ENCODE measurements at places on chromosomes 4 and X.

DNA sequence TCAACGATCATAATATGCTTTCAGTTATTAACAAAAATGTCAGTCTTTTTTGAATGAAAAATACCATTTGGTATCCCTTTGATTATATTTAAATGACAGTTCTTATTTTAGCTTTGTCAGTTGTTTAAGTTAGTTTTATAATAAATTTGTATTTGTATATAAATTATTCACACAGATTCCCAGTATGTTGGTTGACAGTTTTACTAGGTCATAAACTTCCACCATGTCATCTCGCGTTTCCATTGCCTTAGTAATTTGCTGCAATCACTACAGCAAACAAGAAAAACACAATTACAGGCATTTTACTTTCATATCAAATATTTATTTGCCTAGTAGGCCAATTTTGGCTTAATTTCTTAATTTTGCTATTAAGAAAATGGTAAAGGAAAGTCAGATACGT, 109.6 kb upstream of the ANK2 start:
- no peak for DNase-seq

DNA sequence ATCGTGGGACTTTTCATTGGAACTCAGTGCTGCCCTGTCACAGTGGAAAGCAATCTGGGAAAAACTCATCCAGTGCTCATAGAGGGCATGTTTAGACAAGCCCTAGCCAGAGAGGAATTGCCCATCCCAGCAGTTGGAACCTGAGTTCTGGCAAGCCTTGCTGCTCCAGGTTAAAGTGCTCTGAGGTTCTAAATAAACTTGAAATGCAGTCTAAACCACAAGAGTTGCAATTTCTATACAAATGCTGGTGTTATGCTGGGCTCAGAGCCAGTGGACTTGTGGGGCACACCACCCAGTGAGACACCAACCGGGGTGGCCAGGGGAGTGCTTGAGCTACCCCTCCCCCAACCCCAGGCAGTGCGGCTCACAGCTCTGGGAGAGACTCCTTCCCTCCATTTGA, 142.8 kb upstream of the PPP1R2C start:
- no peak for DNase-seq

DNA sequence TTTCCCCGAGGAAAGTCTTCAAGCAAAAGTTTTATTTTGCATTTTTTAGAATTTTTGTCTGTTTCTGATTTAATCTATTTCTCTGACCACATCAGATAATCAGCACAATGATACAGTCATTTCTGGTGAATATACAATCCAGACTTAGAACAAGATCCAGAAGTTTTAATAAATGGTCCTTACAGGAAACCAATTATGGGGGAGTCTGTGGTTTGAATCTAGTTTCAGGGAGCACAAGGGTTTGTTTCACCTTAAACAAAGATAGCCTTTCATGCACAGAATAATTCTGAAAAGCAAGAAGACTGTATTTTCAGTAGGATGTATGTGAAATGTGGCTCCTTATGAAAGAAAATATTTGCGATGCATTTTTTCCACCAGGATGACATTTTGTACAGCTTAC, 158.5 kb upstream of the ARSJ start:
- no peak for DNase-seq

- no peak for DNase-seq
These were observed 603.6 kb downstream of the SPRY1 start for GRCh38 chr4:124000233-124000632.

GRCh38 chr4:159205466-159205865, 102.6 kb downstream of the RAPGEF2 start:
- no peak for DNase-seq

GRCh38 chr4:5979981-5980380, 38.2 kb downstream of the C4orf50 start:
- no peak for DNase-seq

DNA sequence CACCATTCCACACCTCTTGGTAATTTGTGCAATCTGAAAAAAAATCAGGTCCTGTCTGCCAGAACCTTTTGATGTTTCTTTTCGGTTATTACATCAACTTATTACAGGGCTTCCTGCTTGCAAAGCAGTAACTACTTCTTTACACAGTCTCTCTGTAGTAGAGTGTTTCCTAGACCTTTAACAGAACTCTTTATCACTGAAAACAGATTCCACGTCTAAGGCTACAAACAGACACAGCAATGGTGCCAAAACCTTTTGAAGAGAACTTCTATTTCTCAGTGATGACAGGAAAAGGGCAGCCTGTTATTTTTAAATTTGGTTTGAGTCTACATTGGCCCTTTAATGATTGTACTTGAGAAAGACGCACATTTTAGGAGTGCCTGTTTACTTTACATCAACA, 713.5 kb upstream of the GRID2 start:
- no peak for DNase-seq

DNA sequence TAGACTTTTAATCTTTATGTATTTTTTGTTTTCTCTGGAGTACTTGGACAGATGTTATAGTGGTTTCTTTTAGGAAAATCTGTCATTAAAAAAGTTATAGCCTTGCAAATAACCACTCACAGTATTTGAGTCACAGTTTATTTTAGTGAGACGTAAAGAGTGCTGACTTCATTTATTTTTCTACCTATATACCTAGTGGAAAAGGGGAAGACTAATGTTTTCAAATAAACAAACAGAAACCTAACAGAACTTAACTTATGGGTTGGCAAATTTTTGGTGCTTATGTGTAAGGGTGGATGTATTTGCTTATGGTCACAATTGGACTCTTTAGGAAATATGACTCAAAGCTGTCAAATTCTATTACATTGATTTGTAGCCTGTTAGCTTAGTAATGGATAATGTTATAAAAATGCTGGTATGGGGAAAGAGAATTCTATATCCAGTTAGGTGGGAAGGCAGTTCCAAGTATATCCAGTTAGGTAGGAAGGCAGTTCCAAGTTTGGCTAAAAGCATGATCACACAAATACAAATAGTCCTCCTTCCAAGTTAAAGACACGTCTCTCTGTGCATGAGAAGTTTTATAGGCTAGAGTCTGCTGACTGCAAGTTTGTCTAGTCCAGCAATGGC, 61.9 kb downstream of the SLC9A6 start:
- DNase-seq = no peak

DNA sequence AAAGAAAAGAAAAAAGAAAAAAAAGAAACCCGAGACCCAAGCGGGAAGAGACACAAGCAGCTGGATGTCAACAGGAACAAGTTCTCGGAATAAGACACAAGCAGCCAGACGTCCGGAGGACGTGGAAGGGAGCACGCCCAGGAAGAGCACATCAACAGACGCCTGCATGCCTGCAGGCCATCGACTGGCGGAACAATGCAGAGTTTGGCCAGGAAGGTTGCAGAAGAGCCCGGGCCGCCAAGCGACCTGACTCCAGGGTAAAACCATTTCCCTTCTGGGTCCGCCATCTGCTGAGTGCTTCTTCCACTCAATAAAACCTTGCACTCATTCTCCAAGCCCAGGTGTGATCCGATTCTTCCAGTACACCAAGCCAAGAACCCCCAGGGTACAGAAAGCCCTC, 95.6 kb upstream of the PRR32 start:
- DNase-seq = no peak

DNA sequence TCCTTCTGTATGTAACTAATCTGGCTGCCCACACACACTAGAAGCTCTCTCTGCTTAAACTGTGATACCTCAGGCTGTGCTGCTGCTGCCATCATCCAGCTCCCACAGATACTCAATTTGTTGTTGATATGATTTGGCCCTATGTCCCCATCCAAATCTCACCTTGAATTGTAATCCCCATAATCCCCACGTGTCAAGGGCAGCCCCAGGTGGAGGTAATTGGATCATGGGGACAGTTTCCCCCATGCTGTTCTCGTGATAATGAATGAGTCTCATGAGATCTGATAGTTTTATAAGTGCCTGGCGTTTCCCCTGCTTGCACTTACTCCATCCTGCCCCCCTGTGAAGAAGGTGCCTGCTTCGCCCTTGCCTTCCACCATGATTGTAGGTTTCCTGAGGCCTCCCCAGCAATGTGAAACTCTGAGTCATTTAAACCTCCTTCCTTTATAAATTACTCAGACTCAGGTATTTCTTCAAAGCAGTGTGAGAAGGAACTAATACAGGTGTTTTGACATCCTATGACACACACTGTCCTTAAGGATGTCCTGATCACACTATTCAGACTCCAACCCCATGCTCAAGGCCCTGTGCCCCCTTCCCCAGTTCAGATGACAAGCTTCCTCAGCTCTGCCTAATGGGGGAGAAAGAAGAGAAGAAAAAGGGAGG, 2.9 kb upstream of the ATOH1 start:
- no peak for DNase-seq

DNA sequence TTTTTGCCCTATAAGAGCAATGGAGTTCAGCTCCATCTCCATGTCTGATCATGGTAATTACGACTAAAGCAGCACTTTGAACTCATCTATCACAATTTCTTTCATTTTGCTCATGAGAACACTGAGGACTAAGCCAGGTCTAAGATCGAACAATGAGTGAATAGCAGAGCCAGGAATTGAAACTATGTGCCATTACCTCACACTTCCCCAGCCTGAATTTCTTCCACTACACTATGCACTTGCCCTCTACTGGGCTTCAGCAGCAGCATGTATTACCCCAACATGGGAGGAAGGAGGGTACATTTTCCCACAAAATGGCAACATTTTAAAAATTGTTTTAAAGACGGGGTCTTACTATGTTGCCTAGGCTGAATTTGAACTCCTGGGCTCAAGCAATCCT, 274.7 kb upstream of the FGF13 start:
- no peak for DNase-seq

GRCh38 chr4:56244681-56245080, 142.6 kb downstream of the AASDH start:
- no peak for DNase-seq

DNA sequence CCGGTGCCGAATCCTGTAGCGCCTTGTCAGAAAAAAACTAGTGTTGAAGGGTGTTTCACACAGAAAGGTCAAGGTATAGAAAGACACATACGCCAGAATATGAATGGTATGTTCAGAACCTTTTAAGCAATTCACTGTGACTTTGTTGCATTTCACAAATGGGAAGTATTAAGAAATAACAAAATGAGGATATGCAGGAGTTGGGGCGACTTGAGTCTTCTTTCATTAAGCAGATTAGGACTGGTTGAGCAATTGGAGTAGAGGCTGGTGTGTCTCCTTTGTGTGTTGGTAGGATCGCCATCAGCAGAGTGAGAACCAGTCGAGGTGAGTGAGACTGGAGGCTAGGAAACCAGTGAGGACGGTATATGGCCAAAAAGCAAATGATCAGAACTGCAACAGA, 1454.5 kb upstream of the TENM3 start:
- DNase-seq = no peak

DNA sequence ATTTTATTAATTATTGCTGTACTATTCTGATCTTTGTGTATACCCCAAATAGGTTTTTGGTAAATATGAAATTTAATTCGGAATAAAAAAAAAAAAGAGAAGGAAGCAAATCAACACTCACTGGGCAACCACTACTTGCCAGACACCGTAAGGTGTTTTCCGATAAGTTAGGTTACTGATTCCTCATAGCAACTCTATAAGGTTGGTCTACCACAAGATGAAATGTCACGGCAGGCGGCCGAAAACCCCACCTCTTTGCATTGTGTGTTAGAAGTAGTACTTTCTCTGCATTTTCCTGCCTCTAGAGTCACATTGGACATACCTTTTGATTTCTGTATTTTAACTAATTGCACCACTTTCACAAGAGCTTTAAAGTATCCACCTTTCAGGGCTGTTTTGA, 44.5 kb upstream of the RASGEF1B start:
- no peak for DNase-seq

DNA sequence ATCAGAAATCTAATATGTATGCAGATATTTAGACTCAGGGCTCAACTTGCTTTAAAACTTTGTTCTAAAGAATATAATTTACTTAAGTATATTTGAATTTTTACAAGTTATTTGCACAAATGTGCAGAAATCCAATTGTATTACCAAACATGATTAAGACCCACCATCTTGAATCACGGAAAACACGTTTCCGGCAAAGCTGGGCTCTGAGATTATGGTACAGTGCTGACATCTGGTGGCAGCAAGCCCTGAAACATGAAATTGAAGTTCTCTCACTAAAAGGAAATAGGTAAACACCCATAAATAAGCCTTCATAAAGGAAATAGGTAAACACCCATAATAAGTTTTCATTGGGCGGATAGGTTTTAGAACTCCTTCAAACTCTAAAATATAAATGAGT, 98.3 kb upstream of the MAOA start:
- DNase-seq = peak; percentile 15

GRCh38 chr4:153806073-153806472, 17.2 kb upstream of the SFRP2 start:
- no peak for DNase-seq
